Cardiac muscle cell (in vitro differentiated cells and primary cell): ENCODE measurements at places on chromosomes 13 and 19. TPM values are rescaled to one million over a fixed set of nuclear protein-coding genes. Genes with fewer than 3 reads are reported as not detected.

DNA sequence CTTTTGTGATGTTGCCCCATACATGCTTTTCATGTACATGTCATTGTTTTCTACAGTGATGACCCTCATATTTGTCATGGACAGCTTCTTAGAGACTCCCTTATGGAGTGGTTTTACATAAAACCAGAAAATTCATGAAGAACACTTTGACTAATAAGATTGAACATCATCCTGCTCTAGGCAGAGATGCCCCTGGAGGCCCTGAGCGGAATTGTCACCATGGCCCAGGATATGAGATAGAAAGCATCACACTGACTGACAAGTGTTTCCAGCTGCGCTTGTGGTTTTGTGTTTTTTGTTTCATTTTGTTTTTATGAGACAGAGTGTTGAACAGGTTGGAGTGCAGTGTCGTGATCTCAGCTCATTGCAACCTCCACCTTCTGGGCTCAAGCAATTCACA, 22.2 kb downstream of the ZNF701 start:
- DNase-seq = no peak

GRCh38 chr13:49240017-49240416, 7.7 kb upstream of the CDADC1 start:
- peak; percentile 45 for DNase-seq

DNA sequence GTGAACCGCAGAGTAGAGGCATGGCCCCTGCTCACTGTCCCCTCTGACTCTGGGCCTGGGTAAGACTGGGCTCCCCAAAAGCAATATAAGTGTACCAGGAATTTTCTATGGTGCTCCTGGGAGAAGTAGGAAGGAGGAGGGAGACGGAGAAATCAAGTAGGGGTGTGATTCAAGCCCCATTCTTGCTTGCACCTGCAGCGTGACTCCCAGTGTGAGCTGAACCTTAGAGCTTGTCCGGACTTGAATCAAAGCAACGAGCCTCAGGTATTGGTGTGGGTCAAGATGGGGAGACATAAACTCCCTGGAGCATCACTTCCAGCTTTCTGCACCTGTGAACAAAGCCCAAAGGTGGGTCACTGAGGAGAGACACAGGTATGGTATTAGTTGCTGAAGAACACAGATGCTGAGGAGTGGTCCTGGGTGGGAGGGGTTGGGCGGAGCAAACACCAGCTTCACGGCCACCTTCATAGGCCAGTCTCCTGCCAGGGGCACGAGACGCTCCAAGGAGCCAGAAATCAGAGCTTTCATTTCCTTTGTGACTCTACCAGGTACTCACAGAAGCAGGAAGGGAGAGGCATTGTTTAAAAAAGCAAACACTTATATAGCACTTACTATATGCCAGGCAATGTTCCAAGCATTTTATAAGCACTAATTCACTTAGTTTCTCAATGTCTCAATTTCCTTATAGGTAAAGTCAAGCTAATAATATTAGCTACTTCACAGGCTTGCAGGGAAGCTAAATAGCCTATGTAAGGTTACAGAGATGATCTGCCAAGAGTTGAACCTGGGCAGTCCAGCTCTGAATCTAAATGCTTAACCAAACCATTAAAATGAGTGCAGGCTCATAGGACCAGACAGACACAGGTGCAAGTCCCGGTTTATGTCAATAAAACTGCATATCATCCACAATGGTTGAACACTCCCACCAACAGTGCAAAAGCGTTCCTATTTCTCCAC, 775.3 kb downstream of the UQCRFS1 start:
- DNase-seq = no peak

JAK3 gene
- 3.2 and 14.5 TPM in 2 replicates for total RNA-seq

SOHLH2 gene
- total RNA-seq = 1.6 and 7.0 TPM in 2 replicates

KCNRG gene
- 0.69 and 1.9 TPM in 2 replicates for total RNA-seq

GIPC3 gene
- total RNA-seq = 0.28 and 0.54 TPM in 2 replicates

KASH5 gene
- total RNA-seq = 0.27 TPM in 1 of 2 replicates, not detected in the other

ZNF222 gene
- total RNA-seq = 5.1 and 11.6 TPM in 2 replicates
